ENCODE measurements at places on chromosomes 16 and 17.

DNA sequence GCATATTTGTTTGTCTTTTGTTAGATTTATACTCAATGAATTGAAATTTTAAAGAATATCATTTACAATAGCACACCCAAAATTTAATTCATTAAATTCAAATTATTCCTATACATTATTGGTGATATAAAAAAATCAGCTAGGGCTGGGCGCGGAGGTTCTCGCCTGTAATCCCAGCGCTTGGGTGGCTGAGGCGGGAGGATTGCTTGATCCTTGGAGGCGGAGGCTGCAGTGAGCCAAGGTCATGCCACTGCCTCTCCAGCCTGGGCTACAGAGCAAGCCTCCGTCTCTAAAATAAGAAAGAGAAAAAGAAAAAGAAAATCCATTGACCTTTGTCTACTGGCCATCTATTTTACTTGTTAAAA, 4.5 kb upstream of the PRDM7 start:
- DNase-seq, result no peak

- no peak for DNase-seq
These were observed 267.7 kb downstream of the ABCC12 start for GRCh38 chr16:47888142-47888541.

DNA sequence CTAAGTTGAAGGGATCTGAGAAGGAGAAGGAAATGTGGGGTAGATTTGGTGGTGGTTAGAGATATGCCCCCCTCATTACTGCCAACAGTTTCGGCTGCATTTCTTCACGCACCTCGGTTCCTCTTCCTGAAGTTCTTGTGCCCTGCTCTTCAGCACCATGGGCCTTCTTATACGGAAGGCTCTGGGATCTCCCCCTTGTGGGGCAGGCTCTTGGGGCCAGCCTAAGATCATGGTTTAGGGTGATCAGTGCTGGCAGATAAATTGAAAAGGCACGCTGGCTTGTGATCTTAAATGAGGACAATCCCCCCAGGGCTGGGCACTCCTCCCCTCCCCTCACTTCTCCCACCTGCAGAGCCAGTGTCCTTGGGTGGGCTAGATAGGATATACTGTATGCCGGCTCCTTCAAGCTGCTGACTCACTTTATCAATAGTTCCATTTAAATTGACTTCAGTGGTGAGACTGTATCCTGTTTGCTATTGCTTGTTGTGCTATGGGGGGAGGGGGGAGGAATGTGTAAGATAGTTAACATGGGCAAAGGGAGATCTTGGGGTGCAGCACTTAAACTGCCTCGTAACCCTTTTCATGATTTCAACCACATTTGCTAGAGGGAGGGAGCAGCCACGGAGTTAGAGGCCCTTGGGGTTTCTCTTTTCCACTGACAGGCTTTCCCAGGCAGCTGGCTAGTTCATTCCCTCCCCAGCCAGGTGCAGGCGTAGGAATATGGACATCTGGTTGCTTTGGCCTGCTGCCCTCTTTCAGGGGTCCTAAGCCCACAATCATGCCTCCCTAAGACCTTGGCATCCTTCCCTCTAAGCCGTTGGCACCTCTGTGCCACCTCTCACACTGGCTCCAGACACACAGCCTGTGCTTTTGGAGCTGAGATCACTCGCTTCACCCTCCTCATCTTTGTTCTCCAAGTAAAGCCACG, 28.3 kb downstream of the STH start:
- no peak for DNase-seq

- DNase-seq, result no peak
These were observed 95.4 kb downstream of the CLEC16A start for GRCh38 chr16:11039726-11040125.

- no peak for DNase-seq
These were observed 11.3 kb downstream of the CDK3 start for GRCh38 chr17:76011951-76012350.

- DNase-seq, result no peak
These were observed 27.6 kb upstream of the NXPH3 start for GRCh38 chr17:49548051-49548505.

- no peak for DNase-seq
These were observed 3.5 kb downstream of the SMTNL2 start for GRCh38 chr17:4587803-4588202.

GRCh38 chr16:87145181-87146176, 171.7 kb downstream of the C16orf95 start:
- peak; percentile 55 for DNase-seq

DNA sequence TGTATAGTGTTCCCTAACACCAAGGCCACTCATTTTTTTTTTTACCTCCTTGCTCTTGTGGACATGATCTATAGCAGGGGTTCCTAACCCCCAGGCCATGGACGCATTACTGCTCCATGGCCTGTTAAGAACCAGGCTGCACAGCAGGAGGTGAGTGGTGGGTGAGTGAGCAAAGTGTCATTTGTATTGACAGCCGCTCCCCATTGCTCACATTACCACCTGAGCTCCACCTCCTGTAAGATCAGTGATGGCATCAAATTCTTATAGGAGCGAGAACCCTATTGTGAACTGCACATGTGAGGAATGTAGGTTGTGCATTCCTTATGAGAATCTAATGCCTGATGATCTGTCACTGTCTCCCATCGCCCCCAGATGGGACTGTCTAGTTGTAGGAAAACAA, 342.0 kb downstream of the SOX9 start:
- no peak for DNase-seq

DNA sequence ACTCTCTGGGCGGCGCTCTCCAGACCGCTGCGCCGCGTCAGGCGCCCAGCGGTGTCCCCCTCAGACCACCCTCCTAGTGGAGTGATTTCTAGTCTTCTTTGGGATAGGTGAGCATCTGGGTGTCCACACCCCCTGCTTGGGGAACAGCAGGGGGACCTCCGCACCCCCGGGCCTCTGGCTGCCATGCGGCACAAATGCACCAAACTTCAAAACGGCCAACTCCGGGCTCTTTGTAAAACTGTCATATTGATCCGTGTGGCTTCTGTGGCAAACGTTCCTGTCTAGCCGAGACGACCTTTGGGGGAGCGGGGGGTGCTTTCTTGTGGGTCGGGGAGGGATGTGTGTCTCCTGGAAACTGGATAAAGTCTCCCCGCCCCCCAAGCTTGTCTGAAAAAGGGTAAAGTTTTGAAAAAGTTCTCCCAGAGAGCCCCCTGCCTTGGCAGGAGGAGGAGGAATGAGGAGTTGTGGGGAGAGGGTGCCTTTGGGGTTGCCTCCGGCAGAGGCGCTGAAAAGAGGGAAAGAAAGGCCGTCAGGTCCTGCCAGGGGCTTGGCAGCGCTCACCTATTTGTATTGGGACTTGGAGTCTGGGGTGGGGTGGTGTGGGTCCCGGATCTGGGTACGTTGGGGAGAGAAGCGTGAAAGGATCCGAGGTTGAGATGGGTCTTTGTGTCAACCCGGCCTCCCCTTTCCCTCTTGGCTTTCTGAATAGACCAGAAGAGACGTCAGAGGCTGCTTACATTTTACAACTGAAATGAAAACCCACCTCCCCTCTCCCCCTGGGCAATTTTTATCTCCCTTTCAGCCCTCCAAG, 2.2 kb upstream of the CHD3 start:
- DNase-seq, result peak; percentile 23
